ENCODE measurements at places on chromosomes 6 and 20. TPM values are rescaled to one million over a fixed set of nuclear protein-coding genes. Genes with fewer than 3 reads are reported as not detected.
A peak's percentile ranks its signal among the peaks of the same experiment; 100 is the strongest.

GRCh38 chr6:68876792-68877493 is 241.9 kb downstream of the ADGRB3 start:
- H3K27me3 ChIP-seq, result no peaks in the 10 kb centered on the region
- no peak overlapping the region for H3K4me3 ChIP-seq
- DNase-seq, result no peak
- no peaks in the 10 kb centered on the region for H3K4me1 ChIP-seq

GRCh38 chr6:143135325-143135724 is 74.6 kb downstream of the AIG1 start:
- peaks cover 17% of the 10 kb centered on the region for H3K4me1 ChIP-seq
- no peaks in the 10 kb centered on the region for H3K27me3 ChIP-seq
- no peak overlapping the region for H3K4me3 ChIP-seq
- DNase-seq, result no peak
- no peak overlapping the region for H3K27ac ChIP-seq

DNA sequence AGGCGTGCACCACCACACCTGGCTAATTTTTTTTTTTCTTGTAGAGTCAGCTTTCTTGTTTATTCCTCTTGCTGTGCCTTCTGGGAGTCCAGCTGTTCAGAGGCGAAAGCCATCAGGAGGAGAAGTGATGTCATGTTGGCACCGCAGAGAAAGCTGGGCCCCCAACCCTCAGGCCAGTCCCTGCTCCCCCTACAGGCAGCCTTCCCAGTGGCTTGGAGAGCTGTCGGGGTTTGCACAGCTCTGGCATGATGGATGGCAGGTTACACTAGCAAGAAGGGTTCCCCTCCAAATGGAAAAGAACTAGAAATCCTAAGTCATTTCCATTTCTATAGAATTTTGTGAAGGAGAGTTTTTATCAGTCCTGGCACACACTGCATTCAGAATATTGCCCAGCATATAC is 72.6 kb downstream of the C6orf52 start:
- no peaks in the 10 kb centered on the region for H3K27me3 ChIP-seq
- H3K27ac ChIP-seq, result no peak overlapping the region
- no peak overlapping the region for H3K4me3 ChIP-seq
- H3K36me3 ChIP-seq, result no peaks in the 10 kb centered on the region
- no peaks in the 10 kb centered on the region for H3K4me1 ChIP-seq

GRCh38 chr6:95357380-95358020 is 219.8 kb upstream of the MANEA start:
- DNase-seq, result no peak
- H3K27me3 ChIP-seq, result no peaks in the 10 kb centered on the region
- H3K4me3 ChIP-seq, result no peak overlapping the region
- no peak overlapping the region for H3K27ac ChIP-seq
- no peaks in the 10 kb centered on the region for H3K4me1 ChIP-seq

- H3K4me3 ChIP-seq, result peak overlapping the region; percentile 63
- H3K27me3 ChIP-seq, result no peaks in the 10 kb centered on the region
- no peak for DNase-seq
Observed at GRCh38 chr6:2765896-2766766, 938 bp downstream of the WRNIP1 start.

DNA sequence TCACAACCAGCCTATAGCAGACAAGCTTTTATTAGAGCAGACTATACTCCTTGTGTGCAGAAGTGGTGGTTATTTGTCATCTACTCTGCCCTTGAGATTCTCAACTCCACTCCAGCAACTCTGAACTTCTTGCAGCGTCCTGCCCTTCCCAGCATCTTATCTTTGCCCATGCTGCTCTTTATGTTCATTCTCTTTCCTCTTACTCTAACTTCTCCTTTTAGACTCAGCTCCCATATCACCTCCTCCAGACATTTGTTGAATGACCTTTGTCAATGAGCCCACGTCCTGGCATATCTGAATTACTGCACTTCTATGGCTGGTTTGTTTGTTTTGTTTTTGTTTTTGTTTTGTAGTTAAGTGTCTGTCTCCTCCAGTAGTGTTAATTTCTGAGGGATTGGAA is 81.2 kb downstream of the KCNQ5 start:
- DNase-seq, result no peak
- H3K4me1 ChIP-seq, result no peaks in the 10 kb centered on the region
- no peak overlapping the region for H3K27ac ChIP-seq
- H3K36me3 ChIP-seq, result no peaks in the 10 kb centered on the region
- no peak overlapping the region for H3K4me3 ChIP-seq

DNA sequence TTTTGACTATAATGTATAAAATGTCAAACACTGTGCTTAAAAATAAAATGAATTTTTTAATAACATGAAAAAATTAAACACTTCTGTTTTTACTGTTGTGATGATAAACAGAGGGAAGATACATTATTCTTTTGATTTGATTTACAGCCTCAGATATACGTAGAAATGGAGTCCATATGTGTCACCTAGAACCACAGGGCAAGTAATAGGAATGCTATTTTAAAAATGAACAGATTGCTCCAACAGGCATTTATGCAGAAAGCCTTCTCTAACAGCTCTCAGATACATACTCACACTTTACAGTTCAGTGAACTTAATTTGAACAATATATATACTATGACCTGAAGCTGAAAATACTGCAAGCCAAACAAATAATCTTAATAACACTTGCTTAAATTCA is 1551.0 kb downstream of the GRIK2 start:
- H3K4me1 ChIP-seq, result no peaks in the 10 kb centered on the region
- H3K27ac ChIP-seq, result no peak overlapping the region
- DNase-seq, result no peak
- no peaks in the 10 kb centered on the region for H3K36me3 ChIP-seq
- no peaks in the 10 kb centered on the region for H3K27me3 ChIP-seq

GRCh38 chr6:35808688-35809087 is 3.5 kb downstream of the LHFPL5 start:
- H3K36me3 ChIP-seq, result no peaks in the 10 kb centered on the region
- DNase-seq, result no peak
- no peak overlapping the region for H3K27ac ChIP-seq
- H3K4me3 ChIP-seq, result no peak overlapping the region
- H3K27me3 ChIP-seq, result no peaks in the 10 kb centered on the region

Gene TUBB2B
- not detected for total RNA-seq

Gene GPLD1
- total RNA-seq, result 1.4 TPM

Gene MYCT1
- total RNA-seq, result not detected

Gene CARMIL1
- total RNA-seq, result 3.5 TPM

Gene RPS6KA2
- 10.6 TPM for total RNA-seq
